ENCODE measurements at places on chromosomes 5 and 9.

DNA sequence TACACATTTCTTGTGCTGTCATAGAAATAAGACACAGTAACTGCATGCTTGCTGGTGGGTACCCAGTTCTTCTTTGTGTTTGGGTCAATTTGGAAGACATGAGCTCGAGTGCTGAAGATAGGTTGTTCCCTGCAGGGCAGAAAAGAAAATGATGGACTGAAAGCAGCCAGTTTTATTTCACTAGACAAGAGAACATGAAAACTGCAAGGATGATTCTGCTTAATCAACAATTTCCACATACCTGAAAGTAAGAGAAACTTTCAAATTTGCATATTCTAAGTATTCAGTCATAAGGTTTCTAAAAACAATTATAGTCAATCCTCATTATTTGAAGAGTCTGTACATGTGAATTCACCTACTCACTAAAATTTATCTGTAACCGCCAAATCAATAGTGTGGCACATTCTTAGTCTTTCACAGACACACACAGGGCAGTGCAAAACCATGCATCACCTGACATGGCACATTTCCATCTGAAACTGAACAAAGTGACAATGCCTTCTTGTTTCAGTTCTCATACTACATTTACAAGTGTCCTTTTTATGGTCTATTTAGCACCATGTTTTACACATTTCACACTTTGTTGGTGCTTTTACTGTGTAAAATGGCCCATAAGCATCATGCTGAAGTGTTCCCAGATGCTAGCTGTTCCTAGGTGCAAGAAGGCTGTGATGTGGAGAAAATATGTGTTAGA is 56.9 kb downstream of the HOMER1 start:
- no peak for DNase-seq

DNA sequence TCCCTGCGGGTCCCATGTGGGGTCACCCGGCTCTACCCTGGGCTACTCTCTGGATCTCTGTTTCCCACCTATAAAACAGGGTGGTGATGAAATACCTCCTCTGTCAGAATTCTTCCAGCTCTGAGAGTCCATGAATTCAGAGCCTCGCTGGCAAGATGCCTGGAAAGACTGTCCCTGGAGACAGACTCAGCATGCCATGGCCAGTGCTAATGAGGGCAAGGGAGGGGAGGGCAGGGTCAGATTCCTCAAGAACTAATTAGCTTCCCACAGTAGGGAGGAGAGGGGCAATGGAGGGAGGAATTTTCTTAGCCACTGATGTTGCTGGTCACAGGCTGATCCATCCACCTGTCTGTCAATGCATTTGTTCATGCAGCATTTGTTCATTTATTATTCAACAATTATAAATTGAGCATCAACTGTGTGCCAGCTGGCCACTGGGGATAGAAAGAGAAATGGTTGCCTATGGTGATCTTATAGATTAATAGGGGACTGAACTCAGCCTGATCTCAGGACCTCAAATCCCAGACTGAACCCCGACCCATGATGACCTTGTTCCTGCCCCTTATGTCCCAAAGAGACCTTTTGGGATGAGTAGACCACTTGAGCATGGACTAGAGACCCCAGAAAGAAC is 4.7 kb downstream of the SYNPO start:
- no peak for DNase-seq

GRCh38 chr9:111955048-111955447 is 58.4 kb downstream of the UGCG start:
- DNase-seq, result no peak

DNA sequence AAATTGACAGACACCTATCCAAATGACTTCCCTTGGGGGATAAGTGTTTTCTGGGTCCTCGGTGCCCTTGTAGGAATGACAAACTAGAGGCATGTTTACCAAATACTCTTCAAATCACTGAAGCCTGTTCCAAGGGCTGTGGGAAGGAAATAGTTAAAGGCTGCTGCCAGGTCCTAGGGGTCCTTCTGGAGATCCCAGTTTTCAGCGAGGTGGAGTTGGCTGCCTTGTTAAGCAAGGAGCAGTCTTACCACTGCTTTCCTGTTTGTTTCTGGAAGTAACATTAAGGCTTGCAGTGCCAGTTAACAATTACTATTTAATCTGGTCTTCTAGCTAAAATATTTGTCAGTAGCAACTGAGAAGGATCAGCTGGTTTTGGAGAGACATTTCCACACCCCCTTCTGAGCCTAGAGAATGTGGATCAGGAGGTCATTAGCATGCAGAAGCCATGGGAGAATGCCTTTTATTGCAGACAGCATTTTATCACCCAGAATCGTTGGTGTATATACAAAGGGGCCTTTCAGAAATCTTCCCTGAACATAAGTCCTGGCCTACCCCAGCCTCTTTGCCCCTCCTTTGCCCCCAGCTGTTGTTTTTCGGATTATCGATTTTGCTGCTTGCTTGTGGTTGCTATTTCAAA is 238.8 kb downstream of the DMAC1 start:
- no peak for DNase-seq

- no peak for DNase-seq
Measured at GRCh38 chr9:76316069-76316468, 78.2 kb downstream of the RFK start.
